GM04504 (cell line): ENCODE measurements at places on chromosomes 13 and 19.

DNA sequence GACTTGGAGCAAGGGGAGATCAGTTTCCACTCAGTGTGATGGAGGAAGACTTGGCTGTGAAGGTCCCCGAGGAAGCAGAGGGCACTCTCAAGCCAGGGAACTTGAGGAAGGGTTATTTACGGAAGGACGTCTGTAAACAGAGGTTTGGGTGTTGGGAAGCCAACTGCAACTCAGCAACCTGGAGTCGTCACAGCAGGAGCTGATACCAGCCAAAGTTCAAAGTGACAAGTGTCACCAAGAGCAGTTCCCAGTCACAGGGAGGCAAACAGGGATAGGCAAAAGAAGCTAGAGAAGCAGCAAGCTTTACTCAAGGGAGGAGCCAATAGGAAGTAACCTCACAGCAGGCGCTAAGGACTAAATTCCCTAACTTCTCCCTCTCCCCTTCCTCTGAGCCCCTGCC is 205.5 kb downstream of the EFNB2 start:
- no peak for DNase-seq

DNA sequence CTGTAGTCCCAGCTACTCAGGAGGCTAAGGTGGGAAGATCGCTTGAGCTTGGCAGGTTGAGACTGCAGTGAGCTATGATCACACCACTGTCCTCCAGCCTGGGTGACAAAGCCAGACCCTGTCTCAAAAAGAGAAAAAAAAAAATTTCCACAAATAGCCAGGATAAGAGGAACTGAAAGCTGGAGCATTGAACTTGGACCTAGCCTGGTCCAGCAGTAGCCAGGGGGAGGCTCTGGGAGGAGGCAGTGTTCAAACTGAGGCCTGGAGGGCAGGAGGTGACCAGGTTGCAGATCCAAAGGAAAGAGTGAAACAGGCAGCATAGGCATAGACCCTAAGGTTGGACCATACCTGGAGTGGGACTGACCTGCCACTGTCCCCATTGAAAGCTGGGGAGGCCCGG is 26.9 kb upstream of the PIK3R2 start:
- no peak for DNase-seq

DNA sequence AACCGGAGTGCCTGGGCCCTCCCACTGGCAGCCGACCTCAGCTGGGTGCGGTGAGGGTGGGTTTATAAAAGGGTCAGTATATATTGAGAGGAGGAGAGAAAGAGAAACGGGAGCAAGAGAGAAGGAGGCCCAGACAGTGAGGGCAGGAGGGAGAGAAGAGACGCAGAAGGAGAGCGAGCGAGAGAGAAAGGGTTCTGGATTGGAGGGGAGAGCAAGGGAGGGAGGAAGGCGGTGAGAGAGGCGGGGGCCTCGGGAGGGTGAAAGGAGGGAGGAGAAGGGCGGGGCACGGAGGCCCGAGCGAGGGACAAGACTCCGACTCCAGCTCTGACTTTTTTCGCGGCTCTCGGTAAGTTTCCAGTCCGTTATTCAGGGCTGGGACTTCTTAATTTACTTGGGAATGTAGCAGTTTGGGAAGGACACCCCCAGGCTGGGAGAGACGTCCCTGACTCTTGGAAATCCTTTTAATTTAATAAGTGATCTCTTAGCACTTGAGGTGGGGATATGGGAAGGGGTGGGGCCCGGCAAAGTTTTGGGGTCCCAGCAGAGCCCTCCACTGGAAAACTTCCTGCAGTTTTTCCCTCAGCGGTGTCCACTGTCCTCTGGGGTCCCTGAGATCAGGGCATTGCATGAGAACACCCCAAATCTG is at the start of gene EMP3:
TSS of gene EMP3 (plus strand) at position 288 of the 646 bp plus-strand sequence. CDS start 1,293 bp downstream, outside the sequence.
- peak; percentile 84 for DNase-seq

- no peak for DNase-seq
These were observed 905.8 kb downstream of the SLITRK1 start for GRCh38 chr13:82976499-82976898.

DNA sequence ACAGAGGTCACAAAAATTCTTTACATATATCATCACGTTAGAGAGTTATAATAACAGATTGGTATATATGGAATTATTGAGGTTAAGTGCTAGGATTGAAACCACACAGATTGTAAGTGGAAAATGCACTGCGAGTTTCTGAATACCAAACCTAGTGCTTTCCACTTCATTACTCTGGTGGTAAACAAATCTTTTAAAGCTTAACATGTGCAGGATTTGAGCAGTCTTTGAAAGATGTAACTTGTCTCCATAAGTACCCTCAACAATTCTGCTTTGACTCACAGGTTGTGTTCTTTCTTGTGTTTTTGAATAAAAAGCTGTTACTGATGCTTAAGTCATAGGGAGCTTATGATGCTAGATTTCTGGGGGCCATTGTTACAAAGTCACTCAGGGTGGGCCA is 314.7 kb upstream of the DACH1 start:
- no peak for DNase-seq

DNA sequence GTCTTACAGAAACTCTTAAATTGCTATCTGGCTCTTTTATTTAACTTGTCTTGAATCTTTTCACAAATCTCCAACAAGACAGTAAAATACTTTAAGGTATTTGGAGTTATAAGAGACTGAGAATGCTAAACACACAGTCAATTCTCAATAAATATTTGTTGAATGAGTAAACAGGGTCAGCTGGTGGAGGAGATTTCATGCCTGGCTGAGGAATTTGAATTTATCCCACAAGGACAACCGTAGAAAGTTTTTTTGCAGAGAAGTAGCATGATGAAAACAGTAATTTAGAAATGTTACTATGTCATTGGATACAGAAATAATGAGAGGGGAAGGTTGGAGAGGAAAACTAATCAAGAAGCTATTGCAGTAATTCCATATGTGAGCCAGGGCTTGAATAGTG is 1223.7 kb downstream of the PCDH17 start:
- DNase-seq, result no peak

GRCh38 chr13:28544026-28544425 is 49.1 kb upstream of the FLT1 start:
- DNase-seq, result no peak

GRCh38 chr19:49677901-49678674 is 1.0 kb downstream of the PRMT1 start:
- no peak for DNase-seq

- peak; percentile 7 for DNase-seq
These were observed 43.2 kb downstream of the SUGT1 start for GRCh38 chr13:52695856-52696255.

DNA sequence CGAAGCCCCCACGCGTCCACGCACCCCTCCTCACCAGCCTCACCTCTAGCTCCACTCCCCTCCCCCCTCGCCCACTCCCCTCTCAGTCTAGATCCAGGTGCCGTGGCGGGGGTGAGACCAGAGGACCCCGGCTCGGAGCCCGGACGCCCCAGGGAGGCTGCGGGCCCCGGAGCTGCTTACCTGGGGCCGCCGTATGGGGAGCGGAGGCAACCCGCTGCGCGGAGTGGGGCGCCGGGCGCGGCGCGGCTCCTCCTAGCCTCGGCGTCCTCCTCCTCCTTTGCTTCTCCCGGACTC is 353 bp downstream of the ENOX1 start:
- no peak for DNase-seq

- no peak for DNase-seq
These were observed 205.0 kb downstream of the TSHZ3 start for GRCh38 chr19:31144075-31144870.

- DNase-seq, result no peak
These were observed 435 bp upstream of the OBI1 start for GRCh38 chr13:78659450-78659730.

DNA sequence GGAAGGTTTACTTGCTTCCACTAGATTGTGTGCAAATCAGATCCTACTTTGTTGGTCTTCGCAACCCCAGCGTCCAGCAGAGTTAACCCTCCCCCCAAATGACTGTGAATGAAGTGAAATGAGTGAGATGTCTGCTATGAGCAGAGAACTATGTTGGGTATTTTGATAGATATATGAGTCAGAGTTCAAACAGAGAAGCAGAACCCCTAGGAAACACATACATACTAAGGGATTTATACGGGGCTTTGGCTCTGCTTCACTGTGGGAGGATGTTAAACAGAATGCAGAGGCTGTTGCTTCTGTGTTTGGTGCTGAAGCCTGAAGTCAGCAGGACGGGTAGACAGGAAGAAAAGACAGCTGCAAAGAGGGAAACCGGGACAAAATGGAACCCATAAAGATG is 197.0 kb downstream of the MZT1 start:
- peak; percentile 1 for DNase-seq

- DNase-seq, result no peak
These were observed 113.8 kb downstream of the TBC1D4 start for GRCh38 chr13:75368167-75368566.

DNA sequence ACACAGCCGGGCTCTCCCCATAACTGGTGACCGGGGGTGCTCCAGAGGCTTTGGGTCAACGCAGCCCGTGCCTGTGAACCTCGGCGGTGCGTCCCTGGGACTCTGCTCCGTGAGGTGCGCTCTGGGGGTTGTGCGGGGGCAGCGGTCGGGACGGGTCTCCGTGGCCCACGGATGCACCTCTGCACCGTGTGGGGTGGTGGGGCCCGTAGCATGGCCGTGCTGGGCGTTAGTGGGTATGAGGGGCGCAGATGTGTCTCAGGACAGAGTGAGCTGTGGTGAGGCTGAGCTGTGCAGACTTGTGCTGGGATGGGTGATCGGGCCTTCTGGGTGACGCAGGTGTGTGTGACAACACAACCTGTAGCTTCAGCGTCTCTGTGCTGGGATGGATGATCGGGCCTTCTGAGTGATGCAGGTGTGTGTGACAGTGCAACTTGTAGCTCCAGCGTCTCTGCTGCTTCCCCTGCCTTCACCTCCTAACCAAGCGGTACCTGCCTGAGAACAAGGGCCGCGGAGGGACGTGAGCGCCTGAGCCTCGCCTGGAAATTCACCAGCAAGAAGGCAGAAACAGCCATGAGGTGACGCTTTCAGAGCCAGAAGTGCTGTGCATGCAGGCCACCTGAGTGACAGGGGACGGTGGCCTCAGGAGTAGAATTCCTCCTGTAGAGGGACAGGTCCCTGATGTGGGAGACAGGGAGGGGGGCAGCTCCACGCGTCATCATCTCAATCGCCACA is 599 bp downstream of the ZNF331 start:
- no peak for DNase-seq

DNA sequence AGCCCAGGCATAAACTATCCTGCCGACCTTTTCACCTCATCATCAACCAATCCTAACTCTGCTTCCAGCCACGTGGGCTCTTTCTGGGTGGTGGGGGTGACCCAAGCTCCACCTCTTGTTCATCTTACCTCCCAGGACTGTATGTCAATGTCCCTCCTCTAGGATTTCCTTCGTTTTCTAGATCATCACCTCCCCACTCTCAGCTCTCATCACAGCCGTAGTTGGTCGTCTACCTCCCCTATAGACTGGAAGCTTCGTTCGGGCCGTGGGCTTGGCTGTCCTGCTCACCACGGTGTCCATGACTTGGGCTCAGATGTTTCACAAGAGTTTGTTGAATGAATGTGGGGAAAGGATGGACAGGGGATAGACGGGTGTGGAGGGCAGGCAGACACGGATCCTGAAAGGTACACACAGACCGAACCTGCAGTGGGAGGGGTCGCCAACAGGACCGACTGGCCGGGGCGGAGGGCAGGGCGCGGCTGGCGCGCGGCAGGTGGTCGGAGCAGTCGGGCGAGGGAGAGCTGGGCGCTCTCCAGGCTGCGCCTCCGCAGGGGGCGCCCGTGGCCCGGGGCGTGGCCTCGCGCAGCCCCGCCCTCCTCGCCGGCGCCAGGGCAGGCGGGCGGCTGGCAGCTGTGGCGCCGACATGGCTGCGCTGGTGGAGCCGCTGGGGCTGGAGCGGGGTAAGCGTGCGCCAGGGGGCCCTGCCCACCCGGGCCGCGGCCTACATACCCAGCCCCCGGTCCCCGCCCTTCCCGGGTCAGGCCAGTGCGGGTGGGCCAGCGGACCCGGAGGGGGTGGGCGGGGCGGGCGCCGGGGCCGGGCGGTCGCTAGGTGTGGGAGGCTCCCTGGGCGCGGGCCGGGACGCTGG is at the start of gene LIN7B:
TSS of gene LIN7B (plus strand) at position 609 of the 868 bp plus-strand sequence. CDS start at position 644, 35 bp downstream.
- DNase-seq, result no peak

GRCh38 chr13:100212904-100213553 is 124.1 kb downstream of the PCCA start:
- no peak for DNase-seq

DNA sequence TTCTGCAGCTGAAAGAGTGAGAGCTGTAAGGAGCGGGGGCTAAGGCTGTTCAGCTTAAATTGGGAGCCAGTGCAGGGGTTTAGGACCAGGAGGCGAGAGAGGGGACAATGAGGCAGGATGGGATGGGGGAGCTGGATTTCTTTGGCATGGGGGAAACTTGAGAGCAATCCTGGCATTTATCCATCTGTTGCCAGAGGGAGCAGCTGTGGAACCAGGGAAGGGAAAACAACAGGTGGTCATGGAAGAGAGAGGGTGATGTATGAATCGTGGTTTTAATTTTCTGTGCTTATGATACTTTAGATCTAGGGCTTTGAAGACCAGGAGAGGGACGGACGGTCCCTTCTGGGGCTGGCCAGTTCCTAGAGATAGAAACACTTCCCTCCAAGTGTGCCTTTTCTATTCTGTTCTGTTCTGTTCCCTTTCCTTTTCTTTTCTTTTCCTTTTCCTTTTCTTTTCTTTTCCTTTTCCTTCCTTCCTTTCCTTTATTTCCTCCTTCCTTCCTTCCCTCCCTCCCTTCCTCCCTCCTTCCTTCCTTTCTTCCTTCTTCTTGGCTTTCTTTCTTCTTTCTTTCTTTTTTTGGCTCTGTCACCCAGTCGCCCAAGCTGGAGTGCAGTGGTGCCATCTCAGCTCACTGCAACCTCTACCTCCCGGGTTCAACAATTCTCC is 16.0 kb upstream of the CCL25 start:
- no peak for DNase-seq

- DNase-seq, result no peak
These were observed 155.5 kb downstream of the FLT1 start for GRCh38 chr13:28339419-28339818.
